ENCODE measurements at places on chromosomes 2 and 18.

DNA sequence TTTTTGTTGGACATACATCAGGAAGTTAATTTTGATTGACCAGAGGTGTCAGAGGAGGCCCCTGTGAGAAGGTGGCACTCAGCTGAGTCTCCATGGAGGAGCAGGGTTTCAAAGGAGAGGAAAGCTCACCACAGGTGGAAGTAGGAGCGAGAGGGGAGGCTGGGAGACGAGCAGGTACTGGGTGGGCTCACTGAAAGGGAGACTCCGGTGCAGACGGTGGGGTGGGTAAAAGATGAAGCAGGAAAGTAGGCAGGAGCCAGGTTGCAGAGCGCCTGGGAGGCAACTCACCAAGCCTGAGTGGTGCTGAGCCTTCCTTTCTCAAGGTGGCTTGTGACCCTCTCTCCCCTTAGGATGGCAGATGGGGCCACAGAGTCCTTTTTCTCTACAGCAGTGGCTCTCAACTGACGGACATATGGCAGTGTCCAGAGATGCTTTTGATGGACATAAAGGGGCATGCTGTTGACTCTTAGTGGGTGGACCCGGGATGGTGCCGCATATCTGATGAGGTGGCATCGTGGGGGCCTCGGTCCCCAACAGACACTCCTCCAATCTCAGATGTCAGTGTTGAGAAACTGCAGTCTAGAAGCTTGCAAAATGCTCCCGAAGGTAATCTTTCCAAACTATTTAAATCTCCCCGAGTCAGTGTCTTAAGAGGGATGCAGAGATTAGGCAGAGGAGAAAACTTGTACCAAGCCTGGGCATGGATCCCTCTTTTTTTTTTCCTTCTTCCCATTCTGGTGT, 64.0 kb downstream of the LPIN1 start:
- DNase-seq, result no peak

DNA sequence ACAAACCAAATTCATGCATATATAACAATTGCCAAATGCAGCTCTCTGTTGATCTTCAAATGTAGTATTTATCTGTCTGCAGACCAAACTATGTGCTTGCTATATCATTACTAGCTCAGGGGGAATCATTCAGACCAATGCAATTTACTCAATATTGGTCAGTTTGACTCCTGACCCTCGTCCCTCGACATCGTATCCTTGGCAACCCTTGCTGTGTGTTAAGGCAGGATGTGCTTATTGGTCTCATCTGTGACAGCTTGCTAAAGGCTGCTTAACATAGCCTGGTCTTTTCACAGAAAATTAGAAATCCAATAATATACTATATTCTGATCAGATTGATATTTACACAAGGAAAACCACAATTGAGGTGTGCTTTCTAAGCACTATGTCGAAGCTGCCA, 747.1 kb downstream of the GALR1 start:
- DNase-seq, result no peak

DNA sequence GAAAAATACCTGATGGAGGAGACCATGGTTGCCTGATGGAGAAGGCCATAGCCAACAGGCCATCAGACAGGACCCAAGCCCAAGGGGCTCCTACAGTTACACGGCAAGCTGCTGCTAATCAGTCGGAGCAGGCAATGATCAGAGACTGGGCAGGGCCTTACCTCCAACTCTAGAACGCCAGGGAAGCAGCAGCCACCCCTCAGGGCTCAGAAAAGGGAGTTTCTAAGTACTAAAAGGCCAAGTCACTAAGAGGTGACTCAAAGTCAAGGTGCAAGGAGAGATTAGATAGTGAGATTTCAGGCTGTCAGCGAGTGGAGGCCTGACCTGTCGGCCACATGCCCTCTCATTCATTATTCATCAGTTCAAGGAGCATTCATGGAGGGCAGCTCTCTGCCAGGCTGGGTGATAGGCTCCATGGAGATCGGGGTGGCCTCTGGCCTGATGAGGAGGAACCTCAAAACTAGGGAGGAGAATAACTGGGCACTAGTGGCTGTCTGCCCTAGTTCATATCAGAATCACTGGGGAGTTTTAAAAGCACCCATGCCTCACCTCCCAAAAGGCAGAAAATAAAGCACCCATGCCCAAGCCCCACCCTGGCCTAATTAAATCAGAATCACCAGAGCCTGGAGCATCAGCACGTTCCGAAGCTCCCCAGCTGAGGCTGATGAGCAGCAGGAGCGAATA, 3.6 kb downstream of the VIL1 start:
- no peak for DNase-seq

GRCh38 chr18:49846361-49846662, 33.0 kb upstream of the ACAA2 start:
- DNase-seq, result no peak

DNA sequence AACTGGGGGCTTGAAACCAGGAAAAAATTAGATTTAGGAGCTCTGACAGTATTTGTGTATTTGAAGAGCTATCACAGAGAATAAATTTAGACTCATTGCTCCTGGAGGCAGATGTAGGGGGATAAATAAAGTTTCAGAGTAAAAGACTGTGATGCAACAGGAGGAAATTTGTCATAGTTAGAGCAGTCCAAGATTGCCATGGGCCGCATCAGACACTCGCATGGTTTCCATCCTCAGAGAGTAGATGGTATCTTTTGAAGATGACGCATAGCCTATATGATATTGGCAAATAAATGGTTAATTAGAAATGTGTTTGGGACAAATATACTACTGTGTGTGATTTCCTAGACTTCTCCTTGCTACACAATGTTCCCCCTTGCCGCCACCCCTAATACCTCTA, 170.5 kb downstream of the FTCDNL1 start:
- no peak for DNase-seq

DNA sequence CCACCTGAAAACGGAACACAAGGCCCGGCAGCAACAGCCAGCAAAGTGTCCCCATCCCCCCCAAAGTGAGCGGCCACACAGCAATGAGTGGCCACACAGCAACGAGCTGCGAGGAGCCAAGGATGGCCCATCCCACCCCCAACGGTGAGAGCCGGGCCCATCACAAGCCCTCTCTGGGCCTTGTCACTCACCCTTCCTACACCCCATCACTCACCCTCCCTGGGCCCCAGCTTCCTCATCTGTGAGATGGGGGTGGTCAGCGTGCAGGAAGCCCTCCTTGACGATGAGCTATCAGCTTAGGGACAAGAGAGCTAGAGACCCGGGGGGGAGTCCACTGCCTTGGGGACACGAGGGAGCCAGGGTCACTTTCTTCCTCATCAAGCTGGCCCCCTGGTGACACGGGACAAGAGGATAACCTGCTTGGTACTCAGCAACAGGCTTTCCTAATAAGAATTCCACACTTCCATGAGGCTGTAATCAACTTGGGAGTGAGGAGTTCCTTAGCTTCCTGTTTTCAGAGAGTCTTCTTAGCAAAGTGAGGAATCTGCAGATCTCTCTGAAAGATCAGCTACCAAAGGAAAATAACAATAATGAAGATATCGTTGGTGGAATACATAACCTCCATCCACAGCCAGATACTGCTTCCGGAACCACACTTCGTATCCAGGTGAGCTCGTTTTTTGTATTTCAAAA, 92.8 kb downstream of the HDAC4 start:
- DNase-seq, result peak; percentile 5

GRCh38 chr18:70182548-70182947, 22.9 kb downstream of the RTTN start:
- no peak for DNase-seq

GRCh38 chr2:130832296-130832940, 4.3 kb upstream of the ARHGEF4 start:
- DNase-seq, result no peak

- no peak for DNase-seq
Measured at GRCh38 chr18:24397131-24397693, 412 bp downstream of the OSBPL1A start.

DNA sequence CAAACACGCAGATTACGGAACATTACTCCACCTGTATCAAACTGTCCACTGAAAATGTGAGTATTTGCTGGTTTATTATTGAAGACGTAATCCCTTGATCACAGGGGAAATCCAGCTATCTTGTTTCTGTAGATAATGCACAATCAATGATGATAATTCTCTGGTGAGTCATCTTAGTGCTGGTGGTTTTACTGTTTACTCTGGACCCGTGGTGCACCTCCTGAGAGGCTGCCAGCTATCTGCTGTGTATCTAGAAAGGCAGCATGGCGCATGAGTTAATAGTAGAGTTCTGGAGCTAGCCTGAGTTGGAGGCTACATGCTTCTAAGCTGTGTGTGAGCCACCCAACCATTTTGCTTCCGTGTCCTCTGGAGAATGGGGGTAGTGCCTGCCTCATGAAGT, 6.5 kb downstream of the NCAPH start:
- peak; percentile 34 for DNase-seq

DNA sequence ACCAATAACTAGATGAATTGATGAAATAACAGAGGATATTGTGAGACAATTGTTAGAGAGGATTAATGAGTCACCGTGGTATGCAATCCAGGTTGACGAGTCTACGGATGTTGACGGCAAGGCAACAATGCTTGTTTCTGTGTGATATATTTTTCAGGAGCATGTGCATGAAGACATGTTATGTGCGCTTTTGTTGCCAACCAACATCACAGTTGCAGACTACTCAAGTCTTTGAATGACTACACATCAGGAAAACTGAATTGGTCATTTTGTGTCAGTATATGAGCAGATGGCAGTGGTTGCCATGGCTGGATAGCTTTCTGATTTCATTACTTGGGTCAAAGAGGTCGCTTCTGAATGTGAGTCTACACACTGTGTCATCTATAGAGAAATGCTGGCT, 96.8 kb upstream of the CRACDL start:
- no peak for DNase-seq

GRCh38 chr2:167181688-167182087, 293.4 kb downstream of the XIRP2 start:
- DNase-seq, result no peak

DNA sequence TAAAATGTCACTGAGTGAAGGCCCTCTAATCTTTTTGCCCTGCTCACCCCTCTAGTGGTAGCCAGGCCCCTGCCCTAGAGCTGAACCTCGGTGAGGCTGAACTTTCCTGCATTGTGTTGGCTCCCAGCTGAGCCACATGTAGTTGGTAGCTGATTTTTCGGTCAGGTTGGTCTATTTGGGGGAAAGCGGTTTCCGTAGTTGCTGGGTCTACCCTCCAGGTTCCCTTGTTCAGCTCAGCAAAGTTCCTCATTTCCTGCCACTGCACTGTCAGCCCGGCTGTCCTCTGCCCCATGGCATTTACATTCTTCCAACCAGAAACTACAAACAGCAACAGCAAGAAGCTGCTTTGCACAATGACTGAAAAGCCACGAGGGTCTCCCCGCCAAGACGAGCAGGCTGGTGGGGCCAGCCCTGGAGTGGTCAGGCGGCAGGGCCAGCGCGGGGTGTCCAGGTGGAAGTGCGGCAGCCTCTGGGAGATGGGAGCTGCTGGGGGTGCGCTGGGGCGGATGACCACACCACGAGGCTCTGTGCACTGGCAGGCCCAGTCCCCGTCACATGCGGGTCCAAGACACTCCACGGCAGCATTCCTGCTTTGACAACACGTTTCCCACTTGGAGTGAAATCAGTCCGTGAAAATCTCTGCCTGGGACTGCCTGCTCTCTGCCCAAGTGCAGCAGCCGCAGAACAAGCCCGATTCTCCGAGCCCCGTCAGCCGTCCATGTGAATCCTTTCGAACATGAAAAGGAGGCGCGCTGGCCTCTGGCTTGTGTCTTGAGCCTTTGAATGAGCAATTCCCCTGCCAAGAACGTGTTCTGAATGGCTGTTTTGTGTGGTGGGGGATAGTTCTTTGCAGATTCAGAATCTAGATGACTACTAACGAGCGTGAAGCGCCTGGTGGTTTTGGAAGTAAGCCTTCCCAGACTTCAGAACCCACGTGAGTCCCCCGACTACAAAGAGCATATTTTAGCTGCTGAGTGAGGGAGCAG, 159.4 kb downstream of the ASB1 start:
- no peak for DNase-seq

GRCh38 chr2:98818164-98818563, 87.2 kb upstream of the MGAT4A start:
- no peak for DNase-seq

All from activated CD8-positive, alpha-beta memory T cell treated with anti-CD3 and anti-CD28 coated beads, Interleukin-2, amount 50 U/mL, for 4 hours (primary cell).